ENCODE measurements at places on chromosomes 16 and 17.

DNA sequence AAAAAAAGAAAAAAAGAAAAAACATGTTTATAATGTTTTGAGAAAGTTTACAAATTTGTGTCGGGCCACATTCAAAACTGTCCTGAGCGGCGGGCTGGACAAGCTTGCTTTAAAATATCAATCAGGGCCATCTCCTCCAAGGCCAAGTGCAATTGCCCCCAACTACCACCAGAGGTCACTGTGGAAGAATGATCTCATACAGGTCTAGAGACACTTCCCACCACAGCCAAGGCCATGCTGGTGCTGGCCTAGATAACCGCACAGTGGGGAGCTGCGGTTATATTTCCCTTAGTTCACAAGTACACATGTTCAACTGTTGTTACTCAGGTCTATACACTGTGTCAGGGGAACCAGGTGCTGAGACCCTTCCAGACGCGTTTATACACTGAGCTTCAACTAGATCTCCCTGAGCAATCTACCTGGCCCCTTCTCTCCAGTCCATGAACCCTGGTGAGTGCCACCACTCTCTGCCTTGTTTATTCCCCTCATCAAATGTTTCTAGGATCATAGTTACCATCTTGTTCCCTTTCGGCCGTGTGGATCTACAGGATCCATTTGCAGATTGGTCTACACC lies 83.8 kb upstream of the CCL2 start:
- DNase-seq, result peak; percentile 21

DNA sequence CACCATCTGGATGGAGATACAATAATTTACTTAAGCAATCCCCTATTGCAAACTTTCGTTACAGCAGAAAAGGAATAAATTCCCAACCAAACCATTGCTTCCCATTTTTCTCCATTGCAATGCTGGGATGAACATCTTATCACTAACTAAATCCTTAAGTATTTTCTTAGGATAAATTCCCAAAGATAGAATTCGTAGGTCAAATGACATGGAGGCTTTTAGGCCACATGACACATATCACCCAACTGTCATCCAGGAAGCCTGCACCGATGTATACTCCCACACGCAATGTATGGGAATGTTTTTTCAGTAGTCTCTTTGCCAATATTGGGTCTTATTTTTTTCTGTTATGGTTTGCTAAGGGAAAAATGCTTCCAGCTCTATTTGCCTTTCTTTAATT lies 1.6 kb upstream of the TLCD2 start:
- DNase-seq, result no peak

GRCh38 chr16:15518381-15519351 lies 84.3 kb downstream of the BMERB1 start:
- no peak for DNase-seq

DNA sequence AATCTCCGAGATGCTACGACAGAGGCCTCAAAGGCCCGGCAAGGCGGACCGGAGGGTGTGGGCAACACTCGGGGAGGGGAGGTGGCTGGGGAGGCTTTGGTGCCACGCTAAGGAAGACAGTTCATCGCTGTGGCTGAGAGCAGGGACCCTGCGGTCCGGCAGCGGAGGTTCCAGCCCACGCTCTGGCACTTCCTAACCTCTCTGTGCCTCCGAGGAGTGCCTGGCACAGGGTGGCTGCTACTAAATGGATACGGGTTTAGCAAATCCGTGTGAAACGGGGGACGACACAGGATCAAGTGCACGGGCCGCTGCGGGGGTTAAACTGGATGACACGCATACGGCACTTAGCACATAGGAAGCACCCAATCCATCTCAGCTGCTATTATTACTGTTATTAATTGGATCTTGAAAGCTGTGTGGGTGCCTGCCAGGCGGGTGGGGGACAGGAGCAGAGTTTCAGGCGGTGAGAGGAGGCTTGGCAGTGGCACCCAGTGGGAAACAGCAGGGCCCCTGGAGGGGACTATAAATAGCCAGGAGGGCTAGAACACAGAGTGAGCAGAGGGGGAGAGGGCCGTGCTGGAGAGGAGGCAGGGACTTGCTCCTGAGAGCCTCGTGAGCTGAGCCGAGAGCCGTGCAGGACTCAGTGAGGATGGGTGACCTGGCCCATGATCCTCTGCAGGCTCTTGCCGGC lies 45.0 kb downstream of the ABR start:
- no peak for DNase-seq

DNA sequence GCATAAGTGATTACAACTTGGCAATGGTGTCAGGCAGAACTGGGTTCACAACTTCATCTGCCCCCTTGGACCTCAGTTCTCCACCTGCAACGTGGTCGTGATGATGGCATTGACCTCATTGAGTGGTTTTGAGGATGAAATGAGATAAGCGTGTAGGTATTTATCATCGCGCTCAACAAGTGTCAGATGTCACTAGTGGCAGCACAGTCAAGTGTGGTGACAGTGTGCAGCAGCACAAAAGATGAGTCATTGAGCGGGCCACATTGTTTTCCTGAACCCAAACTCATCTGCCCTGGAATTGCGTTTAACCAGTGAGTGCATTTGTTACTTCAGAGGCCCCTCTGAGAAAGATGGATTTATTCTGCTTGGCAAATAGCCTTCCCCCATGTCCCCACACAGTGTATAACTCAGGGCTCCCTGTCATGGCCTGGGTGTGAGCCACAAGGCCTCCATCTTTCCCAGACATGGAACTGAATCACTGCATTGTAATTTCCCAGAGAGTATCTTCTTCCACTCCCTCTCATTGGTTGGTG lies 20.9 kb downstream of the IRX3 start:
- DNase-seq, result no peak

DNA sequence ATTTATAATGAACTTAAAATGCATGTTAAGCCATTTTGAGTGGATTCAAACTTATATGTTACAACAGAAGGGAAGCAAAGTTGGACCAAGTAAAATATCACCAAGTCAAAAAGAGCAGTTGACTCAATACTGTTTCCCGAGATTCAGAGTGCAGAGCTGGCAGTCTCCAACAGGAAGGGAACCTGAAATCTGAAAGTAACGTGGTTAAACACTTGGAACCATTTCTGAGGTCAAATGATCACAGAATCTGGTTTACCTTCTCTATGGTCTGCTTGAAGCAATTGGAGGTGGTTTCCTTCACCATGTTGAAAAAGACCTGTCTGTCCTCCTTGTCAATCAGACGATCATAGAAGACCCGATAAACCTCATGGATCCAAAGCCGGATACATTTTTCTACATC lies 86.5 kb downstream of the LYRM1 start:
- no peak for DNase-seq

DNA sequence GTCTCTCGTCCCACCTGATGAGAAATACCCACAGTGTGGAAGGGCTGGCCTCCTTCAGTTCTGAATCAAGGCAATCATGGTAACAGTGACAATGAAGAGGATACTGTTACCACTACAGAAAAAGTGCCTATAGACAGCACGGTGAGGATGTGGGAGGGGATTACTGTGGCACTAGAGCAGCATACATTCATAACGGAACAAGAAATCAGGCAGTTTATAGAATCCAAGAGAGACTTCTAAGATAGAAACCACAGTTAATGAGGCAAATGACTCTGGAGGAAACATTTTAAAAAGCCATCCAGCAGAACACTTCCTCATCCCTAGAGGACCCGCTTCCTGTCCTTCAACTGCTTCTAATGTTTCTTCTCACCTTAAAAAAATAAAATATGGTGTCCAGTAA lies 2.7 kb downstream of the RUSF1 start:
- no peak for DNase-seq

DNA sequence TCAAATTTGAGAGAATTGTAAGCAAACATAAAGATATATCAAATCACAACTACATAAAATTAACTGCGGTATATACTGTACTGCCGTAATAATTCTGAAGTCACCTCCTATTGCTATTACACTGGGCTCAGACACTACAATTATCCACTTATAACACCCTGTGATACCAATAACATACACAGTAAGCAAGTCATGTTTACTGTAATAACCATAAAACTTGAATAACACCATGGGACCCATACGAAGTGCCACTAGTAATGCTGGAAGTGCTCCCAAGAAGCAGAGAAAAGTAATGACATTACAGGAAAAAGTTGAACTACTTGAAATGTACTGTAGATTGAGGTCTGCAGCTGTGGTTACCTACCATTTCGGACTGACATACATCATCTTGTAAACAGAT lies 24.0 kb downstream of the CMC2 start:
- no peak for DNase-seq

- no peak for DNase-seq
These were observed 166.4 kb downstream of the CYB561 start for GRCh38 chr17:63279498-63280230.

DNA sequence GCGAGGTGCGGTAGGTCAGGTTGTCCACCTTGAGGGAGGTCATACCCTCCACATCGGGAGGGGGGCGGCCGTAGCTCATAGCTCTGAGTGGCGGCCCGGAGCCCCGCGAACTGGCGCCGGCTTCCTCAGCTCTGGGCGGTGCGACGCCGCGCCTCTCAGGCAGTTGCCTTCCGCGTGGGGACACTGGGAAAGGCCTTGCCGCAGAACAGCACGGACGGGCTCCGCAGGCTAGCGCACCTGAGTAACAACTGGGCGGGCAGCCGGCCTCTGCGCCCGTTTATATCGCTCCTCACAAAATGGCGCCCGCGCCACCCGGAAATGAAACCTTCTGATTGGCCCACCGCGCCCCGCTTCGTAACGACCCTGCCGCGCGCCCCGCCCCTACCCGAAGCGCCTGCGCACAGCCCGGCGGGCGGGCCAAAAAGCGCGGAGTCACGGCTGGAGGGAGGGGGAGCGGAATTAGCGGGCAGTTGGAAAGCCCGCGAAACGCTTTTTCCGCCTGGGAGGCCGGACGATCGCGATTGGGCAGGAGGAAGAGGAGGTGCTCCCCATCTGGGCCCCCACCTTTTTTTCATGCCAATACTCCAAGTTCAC lies at the start of gene SRSF2:
Gene SRSF2, minus strand, starts transcription at position 250 of the 594 bp plus-strand sequence. Its CDS starts 171 bp downstream, at position 79.
- peak; percentile 98 for DNase-seq

GRCh38 chr17:83187782-83188311 lies 108.4 kb downstream of the METRNL start:
- DNase-seq, result no peak

- DNase-seq, result no peak
These were observed 292.1 kb downstream of the SNX29 start for GRCh38 chr16:12268606-12269005.

DNA sequence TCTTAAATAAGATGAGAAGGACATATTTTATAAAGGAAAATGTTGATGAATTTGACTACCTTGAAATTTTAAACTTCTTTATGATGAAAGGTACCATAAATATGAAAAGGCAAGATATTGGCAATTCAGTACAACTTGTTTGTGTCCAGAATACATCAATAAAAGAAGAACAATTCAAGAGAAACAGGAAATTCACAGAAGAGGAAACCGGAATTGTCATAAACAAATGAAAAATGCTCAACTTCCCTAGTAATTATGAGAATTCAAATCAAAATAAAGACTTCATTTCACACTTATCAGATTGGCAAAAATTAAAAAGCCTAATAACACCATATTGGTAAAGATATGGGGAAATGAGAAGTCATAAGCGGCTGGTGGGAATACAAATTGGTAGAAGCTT lies 54.3 kb downstream of the WSB1 start:
- no peak for DNase-seq

GRCh38 chr16:11627292-11627663 lies 40.6 kb upstream of the LITAF start:
- DNase-seq, result no peak

GRCh38 chr17:65409381-65409780 lies 152.1 kb downstream of the AXIN2 start:
- no peak for DNase-seq

GRCh38 chr16:4057439-4057877 lies 58.8 kb downstream of the ADCY9 start:
- DNase-seq, result no peak

DNA sequence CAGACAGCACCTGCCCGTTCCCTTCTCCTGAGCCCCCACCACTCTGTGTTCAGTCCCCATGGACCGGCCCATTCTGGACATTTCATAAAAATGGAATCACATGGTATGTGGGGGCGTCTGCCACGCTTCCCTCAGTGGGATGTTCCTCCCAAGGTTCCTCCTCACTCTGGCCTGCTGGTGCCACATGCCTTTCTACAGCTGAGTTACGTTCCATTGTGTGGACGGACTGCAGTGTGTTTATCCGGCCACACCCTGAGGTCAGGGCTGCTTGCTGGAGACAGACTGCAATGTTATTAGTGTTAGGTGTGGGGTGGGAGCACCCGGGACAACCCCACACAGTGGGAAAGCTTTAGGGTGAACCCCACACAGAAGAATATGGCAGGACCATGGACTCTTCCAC lies 5.9 kb upstream of the AATK start:
- DNase-seq, result no peak

- no peak for DNase-seq
These were observed 109.3 kb upstream of the CHMP6 start for GRCh38 chr17:80882323-80882722.

- no peak for DNase-seq
These were observed 618 bp downstream of the GGA3 start for GRCh38 chr17:75260641-75261335.

- DNase-seq, result no peak
These were observed 84.3 kb downstream of the PRKCA start for GRCh38 chr17:66386498-66387351.

- DNase-seq, result peak; percentile 39
These were observed at the start of gene GPRC5B for GRCh38 chr16:19884611-19885450. Gene GPRC5B, minus strand, starts transcription at chr16:19884848. Its CDS starts 12,003 bp downstream, at chr16:19872845.

GRCh38 chr16:69839798-69840409 lies 77.8 kb downstream of the WWP2 start:
- DNase-seq, result no peak

DNA sequence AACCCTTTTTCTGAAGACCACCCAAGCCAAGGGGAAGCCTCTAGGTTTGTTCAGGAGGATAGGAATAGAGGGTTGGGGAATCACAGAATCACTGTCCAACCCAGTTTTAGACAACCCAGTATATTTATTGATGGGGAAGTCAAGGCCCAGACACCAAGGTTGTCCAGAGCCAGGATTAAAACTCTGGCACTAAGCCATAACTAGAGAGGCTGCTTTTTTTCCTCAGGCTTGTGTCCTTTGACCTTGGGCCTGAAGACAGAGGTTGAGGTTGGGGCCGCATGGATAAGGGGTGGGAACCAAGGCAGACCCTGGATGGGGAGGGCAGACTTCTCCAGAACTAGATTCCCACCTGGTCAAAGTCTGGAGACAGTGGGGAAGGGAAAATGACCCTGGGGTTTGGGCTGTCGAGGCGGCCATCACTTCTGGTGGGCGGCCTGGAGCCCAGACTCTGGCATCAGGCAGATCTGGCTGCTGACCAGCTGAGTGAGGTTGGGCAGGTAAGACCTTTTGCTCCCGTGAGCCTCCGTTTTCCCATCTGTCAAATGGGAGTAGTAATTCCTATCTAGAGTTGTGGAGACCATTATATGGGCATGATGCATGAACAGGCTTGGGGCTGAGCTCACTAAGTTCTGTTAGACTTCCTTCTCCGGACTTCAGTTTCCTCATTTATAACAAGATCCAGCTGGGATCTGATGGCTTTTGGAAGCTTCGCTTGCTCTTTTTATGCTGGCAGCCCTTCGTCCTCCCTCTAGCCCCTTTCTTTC lies 17.9 kb downstream of the IGFBP4 start:
- no peak for DNase-seq

- no peak for DNase-seq
These were observed 22.6 kb downstream of the SLC5A10 start for GRCh38 chr17:18974407-18975149.
